ENCODE measurements at places on chromosomes 7 and 10.

DNA sequence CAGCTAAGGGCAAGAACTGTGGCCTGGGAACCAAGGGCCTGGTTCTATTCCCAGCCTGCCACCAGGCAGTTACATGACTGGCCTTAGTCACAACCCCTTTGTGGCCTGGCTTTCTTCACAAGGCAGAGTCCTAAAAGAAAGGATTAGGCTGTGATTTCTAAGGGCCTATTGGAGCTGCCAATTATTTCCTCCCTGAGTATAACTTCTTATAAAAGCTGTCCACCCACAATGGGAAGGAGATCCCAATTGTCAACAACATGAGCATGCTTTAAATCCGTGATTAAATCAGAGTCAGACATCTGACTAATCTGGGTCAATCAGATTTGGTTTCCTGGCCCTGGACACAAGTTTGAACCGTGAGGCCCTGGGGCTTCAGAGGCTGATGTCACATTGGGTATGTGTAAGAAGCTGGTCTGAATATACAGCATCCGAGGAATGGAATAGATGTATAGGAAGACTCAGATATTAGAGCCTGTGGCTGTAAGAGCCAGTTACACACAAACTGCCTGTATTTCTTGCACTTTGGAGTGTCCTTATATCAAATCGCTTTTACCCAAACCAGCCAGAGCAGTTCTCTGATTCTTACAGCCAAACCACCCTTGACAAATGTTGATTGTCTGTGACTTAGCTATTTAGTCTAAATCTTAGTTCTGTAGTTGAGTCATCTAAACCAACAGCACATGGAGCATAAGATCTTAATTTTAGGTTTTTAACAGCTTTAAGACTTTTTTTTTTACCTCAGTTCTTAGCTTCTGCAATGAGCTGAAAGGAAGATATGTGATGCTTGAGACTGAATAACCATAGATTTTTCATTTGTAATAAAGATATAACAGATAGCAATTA is 61.3 kb downstream of the ABCB4 start:
- DNase-seq = no peak

DNA sequence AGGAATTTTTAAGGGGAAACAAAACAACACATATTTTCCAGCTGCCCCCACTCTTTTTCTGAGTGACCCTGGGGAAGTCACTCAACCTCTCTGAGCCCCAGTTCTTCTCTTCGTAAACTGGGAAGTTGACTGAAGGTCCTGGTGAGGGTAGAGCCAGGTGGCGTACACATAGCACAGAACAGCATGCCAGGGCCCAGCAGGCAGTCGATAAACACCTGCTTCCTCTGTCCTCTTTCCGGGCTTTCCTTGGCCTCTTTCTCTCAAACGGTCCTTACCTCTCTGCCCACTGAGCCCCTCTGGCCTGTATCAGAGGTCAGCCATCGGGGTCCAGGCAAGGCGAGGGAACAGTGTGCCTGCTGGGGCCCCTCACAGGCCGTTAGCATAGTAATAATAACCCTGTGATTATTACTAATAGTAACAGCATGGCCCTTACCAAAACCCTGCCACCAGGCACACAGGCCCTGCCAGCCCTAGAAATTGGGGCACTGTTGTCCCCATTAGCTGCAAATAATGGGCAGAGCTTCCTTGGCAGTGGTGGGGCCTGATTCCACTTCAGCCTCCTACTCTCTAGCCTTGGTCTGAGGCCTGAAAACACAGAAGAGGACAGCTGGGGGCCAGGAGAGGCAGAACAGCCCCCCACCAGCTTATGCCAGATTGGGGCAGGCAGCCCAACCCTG is 37.3 kb upstream of the SLC29A3 start:
- no peak for DNase-seq

DNA sequence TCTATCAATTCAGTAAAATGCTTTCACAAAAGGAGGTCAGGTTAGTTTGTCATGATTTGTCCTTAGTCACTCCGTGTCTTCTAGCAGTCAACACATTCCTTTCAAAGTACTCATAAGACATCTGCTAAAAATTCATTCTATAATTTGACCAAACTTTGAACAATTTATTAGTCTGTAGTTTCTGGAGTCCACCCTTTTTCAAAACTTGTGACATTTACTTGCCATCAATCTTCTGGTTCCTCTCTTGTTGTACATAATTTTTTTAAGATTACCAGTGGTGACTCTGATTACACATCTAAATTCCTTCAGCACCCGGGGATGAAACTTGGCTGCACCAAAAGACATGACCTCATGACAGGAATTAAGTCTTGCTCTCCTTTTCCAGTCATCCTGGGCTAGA is 130.1 kb downstream of the NEBL start:
- no peak for DNase-seq

- no peak for DNase-seq
Observed at GRCh38 chr7:32023376-32023775, 46.8 kb downstream of the PDE1C start.

DNA sequence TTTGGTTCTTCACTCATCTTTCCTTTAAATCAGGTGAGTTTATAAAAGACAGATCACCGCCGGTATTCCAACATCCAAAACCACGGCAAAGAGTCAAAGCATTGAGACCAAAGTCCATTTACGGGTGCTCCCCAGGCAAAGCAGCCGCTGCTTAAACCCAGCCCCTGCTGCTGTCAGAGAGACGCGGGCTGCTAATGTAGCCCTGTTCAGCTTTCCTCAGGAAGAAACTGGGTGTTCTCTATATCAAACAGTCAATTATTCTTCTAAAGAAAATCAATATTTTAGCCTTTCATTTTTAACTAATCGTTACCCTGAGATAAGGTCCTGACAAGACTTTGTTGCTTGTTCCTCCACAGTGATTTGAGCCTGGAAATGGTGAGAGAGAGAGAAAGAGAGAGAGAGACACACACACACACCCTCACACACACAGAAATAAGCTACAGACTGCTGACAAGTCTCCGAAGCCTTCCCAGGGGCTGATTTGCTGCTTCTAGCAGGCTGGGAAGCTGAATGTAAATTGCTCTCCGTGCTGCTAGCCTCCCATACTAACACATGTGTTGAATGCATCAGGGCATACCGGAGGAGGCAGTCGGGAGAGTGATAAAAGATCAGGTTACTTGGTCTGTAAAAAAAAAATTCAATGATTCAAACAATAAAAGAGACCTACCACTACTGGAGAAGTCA is 183.0 kb upstream of the ANK3 start:
- peak; percentile 10 for DNase-seq

- DNase-seq = no peak
Observed at GRCh38 chr10:33326933-33327332, 7.5 kb downstream of the NRP1 start.

GRCh38 chr7:4782333-4783291 is 7.2 kb downstream of the AP5Z1 start:
- DNase-seq = no peak

DNA sequence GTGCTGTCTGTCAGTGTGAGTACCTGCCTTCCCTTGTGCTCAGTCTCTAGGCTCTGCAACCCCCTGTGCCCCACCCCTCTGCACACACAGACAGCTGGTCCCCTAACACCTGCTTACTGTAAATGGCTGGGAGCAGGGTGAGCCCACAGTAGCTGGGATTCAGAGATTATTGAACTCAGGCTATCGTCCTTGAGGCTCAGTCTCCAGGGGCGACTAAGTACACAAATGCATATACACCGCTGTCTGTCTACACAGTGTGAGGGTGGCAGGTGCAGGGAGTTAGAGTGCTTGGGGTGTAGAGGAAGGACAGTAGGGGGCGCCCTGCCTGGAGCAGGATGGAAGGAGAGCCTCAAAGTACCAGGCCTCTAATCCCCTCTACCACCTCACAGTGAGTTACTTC is 12.9 kb downstream of the UPP1 start:
- no peak for DNase-seq

- peak; percentile 21 for DNase-seq
Observed at GRCh38 chr10:22436526-22436892, 91.2 kb downstream of the SPAG6 start.

DNA sequence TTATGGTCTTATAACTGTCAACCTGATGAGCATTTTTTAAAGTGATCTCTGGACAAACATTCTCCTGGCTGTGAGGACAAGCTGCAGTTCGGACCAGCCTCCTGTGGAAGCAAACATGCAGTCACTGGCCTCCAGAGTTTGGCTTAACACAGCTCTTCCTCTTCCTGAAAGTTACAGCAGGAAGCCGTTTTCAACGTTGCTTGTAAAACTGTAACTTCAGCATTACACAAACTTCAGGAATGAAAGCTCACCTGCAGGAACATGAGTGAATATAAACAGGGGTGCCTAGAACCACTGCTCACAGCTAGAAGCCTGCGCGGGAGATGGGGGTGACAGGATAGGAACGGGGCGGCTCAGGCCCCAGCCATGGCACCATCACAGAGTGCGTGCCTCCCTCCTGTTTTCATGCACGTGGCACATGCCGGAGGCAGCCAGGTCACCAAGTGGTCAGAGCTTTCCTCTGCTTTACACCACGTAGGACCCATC is 292.9 kb upstream of the PITRM1 start:
- no peak for DNase-seq

DNA sequence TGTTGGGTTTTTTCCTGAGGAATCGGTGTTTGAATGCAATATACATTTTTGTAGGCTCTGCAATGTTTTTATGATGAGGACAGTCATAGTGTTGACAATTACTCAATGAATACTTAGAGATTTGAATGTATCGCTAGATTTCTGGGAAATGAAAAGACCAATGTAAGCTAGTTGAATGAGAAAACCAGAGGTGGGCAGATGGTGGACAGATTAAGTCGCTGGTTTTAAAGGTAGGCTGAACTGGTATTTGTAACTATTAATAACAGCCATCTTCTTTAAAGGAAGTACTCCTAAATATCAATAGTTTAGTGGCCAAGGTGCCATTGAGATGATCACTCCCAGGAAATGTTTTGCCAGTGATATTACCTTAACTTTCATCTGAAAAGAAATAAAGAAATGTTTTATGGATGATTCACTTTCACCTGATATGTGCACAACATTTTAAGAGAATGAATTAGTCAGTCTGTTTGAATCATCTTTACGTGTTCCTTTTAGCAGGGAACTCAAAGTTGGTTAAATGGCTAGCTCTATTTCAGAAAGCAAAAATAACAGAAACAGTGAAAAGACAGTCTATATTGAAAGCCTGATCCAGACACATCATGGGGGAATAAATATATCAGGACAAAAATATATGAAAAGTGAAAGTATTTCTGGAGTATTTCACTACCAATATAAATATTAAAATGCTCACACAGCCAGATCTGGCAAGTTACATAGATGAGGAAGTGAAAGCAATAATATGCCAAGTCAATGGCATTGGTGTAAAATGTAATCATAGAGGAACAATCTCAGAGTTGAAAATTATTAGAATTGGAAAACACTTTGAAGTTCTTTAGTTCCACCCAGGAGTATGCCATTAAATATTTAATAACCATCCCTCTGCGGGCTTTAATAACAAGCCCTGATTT is 20.7 kb downstream of the MET start:
- DNase-seq = no peak

GRCh38 chr10:14617852-14618251 is 156.8 kb downstream of the FAM107B start:
- no peak for DNase-seq

- no peak for DNase-seq
Observed at GRCh38 chr10:98463016-98463415, 16.3 kb upstream of the HPS1 start.

DNA sequence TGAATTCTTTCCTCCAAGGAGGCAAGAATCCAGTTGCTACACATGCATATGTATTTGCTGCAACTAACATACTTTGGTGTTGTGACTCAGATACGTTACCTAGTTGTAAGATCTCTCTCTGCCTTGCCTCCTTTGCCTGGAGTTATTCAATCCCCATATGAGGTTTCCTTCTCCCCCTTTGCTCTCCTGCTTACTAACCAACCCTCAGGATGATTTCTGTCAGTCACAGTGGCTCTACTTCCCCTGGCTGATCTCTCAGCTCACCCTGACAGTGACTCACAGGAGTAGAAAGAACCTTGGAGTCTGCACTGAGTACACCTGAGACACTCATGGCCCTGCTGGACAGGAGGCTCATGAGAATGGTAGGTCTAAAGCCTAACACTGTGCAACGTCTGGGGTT is 92.0 kb downstream of the TMEM106B start:
- no peak for DNase-seq

- DNase-seq = no peak
Observed at GRCh38 chr7:156152390-156152789, 340.1 kb upstream of the SHH start.

- no peak for DNase-seq
Observed at GRCh38 chr7:7790041-7790741, 71.8 kb upstream of the RPA3 start.

Data from activated T-helper 9 cell treated with anti-CD3 and anti-CD28 coated beads, Interleukin-2, amount 50 U/mL, for 16 hours (primary cell).